Stimulated activated CD8-positive, alpha-beta memory T cell treated with anti-CD3 and anti-CD28 coated beads, Interleukin-7, amount 100 ng/mL, for 48 hours (primary cell): ENCODE measurements at places on chromosomes 2 and 18.

DNA sequence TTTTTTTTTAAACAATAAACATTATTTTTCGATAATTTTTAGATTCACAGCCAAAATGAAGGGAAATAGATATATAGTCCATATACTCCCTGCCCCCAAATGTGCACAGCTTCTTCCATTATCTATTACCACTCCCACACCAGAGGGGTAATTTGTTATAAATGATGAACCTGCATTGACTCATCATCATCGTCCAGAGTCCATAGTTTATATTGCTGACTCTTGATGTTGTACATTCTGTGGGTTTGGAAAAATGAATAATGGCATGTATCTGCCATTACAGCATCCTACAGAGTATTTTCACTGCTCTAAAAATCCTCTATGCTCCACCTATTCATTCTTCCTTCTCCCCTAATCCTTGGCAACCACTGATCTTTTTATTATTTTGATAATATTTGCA lies 121.5 kb downstream of the LTBP1 start:
- no peak for DNase-seq

DNA sequence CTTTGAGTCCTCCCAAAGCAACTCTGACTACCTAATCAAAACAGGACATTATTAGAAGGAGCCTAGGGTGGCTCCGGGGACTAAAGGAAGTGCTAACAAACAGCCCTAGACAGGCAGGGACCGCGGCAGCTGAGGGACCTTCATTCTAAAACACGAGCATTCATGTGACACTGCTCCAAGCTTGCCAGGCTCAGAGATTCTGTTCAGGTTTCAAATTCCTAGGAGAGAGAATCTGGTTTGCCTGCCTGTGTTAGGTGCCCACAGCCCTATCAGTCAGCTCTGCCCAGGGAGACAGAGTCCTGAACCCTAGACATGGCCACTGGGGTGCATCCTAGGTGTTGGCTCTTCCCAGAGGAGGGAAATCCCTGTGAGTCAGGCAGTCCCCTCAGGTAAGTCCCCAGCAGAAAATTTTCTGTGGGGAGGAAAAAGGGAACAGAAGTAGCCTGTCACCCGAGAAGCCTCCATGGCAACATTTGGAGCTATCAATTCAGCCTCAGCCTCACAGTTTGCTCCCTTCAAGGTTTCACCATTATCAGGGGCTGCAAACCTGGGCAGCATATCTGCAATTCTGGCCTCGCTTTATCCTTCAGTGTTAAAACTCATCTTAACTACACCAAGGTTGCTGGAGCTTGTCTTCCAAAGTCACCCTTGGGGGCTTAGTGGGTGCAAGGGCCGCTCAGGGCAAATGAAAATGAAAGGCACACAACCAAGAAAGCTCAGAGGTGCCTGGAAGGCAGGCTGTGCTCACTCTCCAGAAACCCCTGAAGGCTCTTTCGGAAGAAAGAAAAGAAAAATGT lies 28.6 kb downstream of the PCBP1 start:
- no peak for DNase-seq

DNA sequence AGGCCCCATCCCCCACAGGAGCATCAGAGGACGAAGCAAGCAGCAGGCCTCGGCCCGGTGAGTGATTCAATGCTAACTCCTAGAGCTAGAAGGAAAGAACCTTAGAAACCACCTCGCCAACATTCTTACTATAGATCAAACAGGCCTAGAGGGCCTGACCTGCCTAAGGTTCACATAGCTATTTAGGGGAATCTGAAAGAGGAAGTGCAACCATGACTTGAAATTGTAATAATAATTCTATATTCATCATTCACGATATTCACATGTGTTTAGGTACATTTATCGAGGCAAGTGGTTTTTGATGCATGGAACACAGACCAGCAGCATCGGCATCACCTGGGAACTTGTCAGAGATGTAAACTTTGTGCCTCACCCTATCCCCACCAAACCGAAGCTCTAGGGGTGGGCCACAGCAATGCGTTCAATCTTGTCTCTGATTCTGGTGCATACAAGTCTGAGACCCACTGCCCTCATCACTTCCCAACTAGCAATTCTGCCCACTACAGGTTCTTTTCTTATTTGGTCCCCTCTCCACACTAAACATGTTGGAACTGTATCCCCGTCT lies 78.0 kb upstream of the DNMT3A start:
- no peak for DNase-seq

DNA sequence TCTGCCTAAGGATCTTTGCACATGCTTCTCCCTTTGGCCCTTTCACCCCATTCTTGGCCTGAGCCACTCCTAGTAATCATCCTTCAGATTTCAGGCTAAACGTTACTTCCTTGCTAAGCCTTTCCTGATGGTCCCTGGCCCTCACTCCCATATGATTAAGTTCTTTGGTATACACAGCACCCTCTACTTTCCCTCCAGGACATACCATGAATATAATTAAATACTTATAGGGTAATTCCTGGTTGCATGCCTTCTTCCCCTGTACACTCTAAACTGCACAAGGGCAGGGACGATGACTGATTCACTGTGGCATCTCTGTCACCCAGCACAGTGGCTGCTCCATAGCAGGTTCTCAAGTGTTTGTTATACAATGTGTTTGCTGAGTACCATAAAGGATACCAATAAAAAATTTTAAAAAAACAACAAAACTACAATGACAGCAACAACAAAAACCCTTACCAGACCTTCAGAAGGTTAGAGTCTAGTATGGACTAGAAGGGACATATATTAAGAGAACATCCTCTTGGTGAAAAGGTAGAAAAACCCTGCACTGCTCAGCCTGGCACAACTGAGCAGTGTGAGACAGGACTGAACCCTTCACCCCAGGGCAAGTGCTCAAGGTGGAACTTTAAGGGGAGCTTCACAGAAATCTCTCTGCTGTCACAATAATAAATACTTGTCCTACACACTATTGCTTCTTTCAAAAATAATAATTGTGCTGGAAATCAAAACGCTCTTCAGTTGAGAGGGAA lies 76.2 kb downstream of the AAK1 start:
- no peak for DNase-seq

GRCh38 chr2:194550702-194551101 lies 1106.3 kb upstream of the SLC39A10 start:
- DNase-seq: no peak

DNA sequence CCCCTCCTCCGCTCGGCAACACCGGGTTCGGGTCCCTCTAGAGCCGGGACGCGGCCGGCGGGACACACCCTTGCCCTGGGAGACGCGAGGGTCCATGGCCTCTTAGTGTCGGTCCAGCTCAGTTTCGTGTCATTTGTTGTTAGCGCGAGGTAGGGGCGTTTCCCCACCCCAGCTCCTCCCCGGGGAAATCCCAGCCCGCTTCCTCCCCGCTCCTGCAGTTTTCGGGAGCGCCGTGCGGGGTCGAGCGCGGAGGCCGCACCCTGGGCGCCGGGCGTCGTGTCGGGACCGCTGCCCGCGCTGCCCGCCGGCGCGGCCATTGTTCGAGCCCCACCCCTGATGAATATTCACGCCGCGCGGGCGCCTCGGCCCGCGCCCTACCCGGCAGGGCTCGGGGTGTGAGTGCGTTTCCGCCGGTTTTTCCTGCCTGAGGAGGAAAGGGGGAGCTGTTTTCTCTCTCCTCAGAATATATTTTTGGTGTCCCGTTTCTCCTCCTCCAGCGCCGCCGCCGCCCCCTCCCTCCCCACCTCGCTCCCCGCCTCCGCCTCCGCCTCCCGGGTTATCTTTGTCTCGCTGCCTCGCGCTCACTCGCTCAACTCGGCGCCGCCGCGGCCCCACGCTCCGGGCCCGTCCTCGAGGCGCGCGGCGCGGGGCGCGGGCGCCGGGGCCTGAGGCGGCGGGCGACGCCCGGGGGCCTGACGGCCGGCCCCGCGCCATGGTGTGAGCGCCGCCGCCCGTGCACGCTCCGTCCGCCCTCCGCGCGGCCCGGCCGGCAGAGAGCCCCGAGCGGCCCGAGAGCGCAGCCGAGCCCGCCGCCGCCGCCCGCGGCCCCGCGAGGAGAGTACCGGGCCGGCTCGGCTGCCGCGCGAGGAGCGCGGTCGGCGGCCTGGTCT lies at the start of gene MAP4K4:
TSS of gene MAP4K4 (plus strand) at position 584 of the 890 bp plus-strand sequence. CDS start 374 bp downstream, outside the sequence.
- no peak for DNase-seq

DNA sequence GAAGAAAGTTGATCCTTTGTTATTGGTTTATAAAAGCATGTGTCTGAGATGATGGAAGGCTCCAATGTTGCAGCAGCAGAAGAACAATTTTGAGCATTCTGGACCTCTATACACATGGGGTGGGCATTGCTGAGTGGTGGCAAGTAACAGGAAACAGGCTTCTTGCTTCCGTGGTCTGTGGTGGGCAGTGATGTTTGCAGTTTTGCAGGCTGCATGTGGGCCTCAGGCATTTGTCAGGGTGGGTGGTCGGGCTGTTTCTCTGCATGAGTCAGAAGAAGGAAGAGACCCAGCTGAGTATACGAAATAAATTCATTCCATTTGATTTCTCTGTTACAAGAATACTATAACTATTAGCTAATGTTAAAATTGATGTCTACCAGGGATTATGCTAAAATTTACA lies 239.5 kb upstream of the COL3A1 start:
- no peak for DNase-seq

- no peak for DNase-seq
These were observed 79.9 kb downstream of the THADA start for GRCh38 chr2:43515807-43516497.

DNA sequence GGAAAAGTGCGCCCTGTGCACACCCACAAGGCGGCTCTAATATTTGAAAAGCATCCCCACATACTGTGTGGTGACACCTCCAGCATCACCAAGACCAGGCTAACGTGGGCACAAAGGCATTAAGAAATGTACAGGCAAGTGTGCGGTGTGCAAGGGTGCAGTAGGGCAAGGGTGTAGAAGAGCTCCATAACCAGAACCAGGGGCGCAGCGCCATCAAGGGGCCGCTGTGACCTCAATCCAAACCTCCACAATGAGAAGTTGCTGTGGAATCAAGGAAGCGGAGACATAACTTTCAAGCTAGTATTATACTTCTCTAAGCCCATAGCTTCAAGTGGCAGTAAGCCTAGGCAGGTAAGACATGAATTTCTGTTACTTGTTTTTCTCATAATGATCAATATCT lies 13.0 kb downstream of the L3MBTL4 start:
- DNase-seq: no peak

GRCh38 chr2:26959331-26959730 lies 11.1 kb upstream of the MAPRE3 start:
- no peak for DNase-seq

- no peak for DNase-seq
These were observed 119.1 kb upstream of the PELI1 start for GRCh38 chr2:64263315-64263714.

DNA sequence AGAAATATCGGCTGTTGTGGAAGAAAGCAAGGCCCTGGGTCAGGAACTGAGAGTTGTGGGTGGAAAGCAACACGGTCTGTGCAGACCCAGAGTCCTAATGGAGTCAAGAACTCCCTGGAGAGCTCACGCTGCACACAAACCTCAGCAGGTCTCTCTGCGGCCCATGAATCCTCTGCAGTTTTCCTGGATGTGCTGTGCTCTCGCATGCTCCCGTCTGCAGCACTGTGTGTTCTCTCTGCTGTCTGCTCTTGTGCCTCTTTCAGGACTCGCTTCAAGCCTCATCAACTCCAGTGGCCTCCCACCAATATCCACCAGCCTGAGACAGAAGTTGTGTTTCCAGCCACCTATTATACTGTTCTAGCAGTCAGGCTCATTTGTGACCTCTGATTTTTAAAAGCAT lies 24.3 kb downstream of the RNU4ATAC start:
- no peak for DNase-seq

DNA sequence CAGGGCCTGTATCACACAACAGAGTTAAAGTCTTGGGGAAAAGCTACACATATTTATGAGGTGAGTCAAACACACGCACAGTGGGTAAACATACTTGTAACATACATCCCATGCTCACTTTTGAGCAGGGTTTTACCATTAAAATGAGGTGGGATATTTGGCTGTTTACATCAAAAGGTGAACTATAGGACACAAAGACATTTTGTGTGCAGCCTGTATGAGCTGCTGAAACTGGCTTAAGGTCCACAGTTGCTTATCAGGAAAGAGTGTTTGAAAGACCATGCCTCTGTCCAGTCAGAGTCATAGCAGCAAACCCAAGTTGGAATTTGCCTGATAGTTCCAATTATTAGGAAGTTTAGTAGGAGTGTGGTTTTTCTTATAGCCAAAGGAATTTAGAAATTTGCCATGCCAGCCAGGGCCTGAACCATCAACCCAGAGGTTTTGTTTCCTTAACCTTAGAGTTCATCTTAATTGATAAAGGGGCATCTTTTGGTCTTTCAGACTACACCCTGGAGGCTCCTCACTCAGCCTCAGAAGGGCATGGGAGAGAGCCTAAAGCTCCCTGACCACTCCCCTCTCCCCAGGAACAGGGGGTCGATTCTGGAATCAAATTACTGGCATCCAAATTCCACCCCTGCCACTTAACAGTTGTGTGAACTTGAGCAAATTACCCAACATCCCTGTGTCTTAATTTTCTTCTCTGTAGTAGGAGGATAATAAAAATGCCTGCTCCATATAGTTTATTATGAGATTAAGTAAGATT lies 29.9 kb upstream of the L3MBTL4 start:
- no peak for DNase-seq

GRCh38 chr2:100894105-100894795 lies 74.3 kb downstream of the NPAS2 start:
- DNase-seq: no peak

DNA sequence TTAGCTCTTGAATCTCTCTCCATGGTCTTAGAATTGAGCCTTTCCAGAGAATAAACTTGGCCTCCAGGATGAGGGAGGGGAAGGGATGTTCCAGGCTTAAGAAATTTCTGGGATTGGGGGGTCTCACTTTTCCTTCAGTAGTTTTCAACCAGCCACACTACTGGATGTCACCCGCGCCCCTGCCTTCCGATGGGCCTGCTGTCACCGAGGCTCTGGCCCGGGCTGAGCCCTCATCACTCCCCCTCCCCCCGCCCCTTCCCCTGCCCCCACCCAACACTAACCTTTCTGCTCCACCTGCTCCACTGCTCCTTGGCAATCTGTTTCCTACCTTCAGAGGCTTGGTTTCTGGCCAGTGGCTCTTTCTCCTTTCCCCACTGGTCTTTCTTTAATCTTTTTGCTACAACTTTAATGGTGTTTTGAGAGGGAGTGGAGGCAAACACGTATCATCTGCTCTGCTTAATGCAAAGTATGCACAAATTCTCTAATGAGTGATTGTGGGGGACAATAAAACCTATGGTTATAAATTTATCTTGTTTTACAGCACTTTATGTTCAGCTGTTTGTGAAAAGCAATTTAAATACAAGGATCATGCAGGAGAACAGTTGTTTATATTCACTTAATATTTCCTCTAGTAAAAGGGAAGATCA lies 155.1 kb downstream of the WDSUB1 start:
- DNase-seq: no peak

GRCh38 chr2:98913916-98914712 lies 21.9 kb downstream of the CRACDL start:
- no peak for DNase-seq

DNA sequence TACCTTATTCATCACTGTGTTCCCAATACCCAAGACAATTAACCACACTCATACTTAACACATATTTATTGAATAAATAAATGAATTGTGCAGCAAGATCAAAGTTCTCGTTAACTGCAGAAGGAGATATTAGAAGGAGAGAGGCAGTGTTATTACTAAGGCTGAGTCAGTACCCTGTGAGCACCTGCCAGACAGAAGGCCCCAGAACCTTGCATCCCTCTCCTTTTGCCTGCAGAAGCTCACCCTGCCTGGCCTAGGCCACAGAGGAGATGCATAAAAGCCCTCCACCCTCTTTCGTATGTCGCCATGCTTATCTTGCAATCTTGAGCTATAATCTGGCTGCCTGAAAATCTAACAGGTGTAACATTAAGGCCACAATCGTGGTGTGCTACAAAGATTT lies 20.5 kb upstream of the RNF149 start:
- DNase-seq: no peak
